ENCODE measurements at places on chromosomes 5 and 9.
A peak's percentile ranks its signal among the peaks of the same experiment; 100 is the strongest.

GRCh38 chr9:82419696-82420486, 431.3 kb downstream of the SPATA31D1 start:
- no peak for DNase-seq

- no peak for DNase-seq
Observed at GRCh38 chr5:173881811-173882575, 6.2 kb upstream of the CPEB4 start.

DNA sequence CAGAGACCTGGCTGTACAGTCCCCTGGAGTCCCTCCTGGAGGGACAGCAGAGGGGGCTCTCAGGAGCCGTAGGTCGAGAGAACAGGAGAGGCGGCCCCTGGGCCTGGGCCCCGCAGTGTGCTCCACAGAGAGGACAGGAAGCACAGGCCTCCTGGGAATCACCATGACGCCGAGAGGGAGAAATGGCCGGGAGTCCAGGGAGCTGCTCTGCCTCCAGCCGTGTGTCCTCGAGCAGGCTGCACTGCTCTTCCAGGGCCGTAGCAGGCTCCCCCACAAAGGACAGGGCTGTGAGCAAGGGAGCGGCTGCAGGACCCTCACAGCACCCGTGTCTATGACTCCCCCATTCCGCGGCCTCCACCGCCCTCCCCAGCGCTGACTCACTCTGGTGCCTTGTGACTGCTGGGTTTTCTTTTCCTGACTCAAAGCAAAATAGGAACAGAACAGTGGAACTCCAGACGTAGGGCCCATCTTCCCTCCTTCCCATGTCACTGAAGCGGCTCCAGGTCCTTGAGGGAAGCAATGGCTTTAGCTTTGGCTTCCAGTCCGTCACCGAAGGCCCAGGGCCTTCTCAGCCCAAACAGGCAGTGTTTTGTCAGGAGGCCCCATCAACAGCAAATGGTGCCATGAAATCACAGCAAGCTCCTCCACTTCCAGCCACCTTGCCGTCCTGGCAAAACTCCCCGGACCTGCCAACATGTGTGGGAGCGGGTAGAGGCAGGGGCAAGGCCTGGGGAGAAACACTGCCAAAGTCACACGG, 114.2 kb downstream of the LHFPL2 start:
- DNase-seq, result no peak

- DNase-seq, result peak; percentile 35
Observed at GRCh38 chr5:1161833-1162229, 39.6 kb upstream of the SLC6A19 start.

- no peak for DNase-seq
Observed at GRCh38 chr5:173719731-173720082, 103.3 kb upstream of the BOD1 start.

- no peak for DNase-seq
Observed at GRCh38 chr9:6889868-6890267, 132.1 kb downstream of the KDM4C start.

- no peak for DNase-seq
Observed at GRCh38 chr9:14906000-14906399, 4.2 kb downstream of the FREM1 start.

GRCh38 chr5:37740331-37741066, 99.3 kb downstream of the GDNF start:
- no peak for DNase-seq

DNA sequence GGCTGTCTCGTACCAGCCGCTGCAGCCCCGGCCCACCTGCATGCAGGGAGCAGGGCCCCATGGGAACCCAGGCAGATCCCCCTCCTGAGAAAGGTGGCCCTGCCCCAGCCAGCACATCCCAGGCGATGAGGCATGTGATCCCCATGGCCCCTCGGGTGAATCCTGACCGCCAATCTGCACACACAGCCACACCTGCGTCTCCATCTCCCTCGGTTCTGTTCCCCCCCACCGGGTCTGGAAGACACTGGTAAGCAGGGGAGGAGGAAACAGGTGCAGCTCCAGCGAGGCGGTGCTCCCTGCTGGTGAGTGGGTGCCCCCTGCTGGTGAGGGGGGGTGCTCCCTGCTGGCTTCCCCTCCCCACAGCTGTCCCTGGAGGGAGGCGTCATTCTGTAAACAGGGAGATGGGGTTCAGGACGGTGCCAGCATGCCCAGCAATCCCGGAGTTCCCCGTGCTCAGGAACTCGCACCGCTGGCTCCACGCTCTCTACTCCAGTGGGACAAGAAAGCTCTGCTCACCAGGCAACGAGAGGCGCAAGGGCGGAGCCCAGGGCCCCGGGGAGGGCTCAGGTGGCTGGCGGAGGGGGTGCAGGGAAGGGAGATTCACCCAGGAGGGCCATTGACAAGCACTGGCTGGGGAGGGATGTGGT, 28.4 kb upstream of the SLC12A7 start:
- peak; percentile 57 for DNase-seq

DNA sequence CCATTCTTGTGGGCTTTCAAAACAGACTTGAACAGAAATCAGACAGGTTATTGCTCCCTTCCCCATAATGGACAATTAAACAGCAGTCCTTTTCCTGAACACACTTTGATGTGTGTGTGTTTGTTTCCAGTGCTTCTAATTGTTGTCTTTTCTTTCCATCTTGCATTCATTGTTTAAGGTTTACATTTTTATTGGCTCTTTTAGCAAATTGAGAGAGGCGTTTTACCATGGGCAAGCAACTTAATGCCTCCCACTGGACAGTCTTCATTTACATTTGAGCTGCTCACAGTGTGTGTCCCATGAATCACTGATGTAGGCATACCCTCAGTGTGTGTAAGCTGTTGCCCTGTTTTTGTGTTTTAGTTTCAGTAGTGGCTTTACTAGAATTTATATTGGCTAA, 25.0 kb downstream of the WDR36 start:
- DNase-seq, result no peak

- DNase-seq, result no peak
Observed at GRCh38 chr5:22277006-22277405, 576.1 kb downstream of the CDH12 start.

GRCh38 chr9:95085861-95086563, 231.5 kb downstream of the FANCC start:
- no peak for DNase-seq

DNA sequence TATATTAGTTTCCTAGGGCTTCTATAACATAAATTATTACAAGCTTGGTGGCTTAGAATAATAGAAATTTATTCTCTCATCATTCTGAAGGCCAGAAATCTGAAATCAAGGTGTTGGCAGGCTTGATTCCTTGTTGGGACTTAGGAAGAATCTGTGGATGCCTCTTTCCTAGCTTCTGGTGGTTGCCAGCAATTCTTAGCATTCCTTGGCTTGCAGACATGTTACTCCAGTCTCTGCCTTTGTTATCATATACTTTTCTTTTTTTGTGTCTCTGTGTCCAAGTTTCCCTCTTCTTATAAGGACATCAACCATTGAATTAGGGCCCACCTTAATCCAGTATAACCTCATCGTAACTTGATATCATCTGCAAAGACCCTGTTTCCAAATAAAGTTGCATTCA, 31.4 kb downstream of the CTNNA1 start:
- no peak for DNase-seq

GRCh38 chr5:78693339-78693738, 44.8 kb upstream of the LHFPL2 start:
- no peak for DNase-seq

DNA sequence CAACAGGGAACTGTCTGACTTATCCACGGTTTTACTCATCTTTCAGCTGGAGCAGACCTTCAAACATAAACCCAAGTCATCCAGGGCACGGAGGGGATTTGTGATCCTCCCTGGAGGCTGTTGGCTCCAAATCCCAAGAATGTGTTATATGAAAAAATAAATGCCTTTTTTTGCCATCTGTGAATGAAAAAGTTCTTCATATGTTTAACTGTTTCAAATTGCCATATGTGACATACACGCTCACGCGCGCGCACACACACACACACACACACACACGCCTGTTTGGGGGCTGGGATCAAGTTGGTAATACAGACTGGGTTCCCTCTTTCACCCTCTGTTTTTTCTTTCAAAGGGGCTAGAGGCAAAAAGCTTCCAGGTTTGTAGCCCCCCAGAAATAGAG, 164.4 kb upstream of the EFNA5 start:
- no peak for DNase-seq

GRCh38 chr5:14135621-14136020, 7.5 kb upstream of the TRIO start:
- no peak for DNase-seq

GRCh38 chr5:15607076-15607475, 107.1 kb downstream of the FBXL7 start:
- no peak for DNase-seq

- DNase-seq, result no peak
Observed at GRCh38 chr5:160285316-160285715, 27.0 kb downstream of the CCNJL start.

- DNase-seq, result no peak
Observed at GRCh38 chr5:168693297-168693696, 114.1 kb upstream of the PANK3 start.

DNA sequence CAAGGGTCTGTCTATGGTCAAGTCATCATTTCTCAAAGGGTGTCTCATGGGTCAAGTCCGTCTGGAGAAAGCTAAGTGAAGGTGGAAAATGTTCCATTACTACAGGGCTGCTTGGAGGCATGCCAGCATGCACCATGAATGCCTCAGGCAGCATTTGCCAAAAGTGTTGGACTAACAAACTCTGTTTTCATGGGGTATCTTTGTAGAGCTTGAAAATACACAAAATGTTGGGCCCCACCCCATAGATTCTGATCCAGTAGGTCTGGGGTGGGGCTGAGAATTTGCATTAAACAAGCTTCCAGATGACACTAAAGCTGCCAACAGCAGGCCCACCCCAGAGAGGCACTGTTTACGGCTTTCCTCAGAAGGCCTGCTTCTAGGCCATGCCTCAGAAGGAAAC, 75.0 kb upstream of the FRRS1L start:
- DNase-seq, result no peak

DNA sequence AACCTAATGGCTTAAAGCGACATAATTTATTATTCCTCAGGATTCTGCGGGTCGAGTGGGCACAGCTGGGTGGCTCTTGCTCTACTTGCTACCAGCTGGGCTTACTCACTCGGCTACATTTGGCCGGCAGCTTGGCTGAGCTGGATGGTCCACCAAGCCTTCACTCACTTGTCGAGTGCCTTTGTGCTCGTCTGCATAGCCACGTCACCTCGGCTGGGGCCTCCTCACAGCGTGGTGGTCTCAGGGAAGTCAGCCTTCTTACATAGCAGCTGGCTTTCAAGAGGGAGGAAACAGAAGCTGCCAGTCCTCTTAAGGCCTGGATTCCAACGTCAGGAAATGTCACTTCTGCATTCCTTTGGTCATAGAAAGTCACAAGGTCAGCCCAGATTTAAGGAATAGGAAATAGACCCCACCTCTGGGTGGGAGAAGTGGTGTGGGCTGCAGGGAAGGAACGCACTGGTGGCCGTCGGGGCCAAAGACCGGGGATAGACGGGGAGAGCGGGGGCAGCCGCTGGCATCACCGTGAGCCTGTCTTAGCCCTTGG, 75.1 kb upstream of the RUFY1 start:
- DNase-seq, result no peak

DNA sequence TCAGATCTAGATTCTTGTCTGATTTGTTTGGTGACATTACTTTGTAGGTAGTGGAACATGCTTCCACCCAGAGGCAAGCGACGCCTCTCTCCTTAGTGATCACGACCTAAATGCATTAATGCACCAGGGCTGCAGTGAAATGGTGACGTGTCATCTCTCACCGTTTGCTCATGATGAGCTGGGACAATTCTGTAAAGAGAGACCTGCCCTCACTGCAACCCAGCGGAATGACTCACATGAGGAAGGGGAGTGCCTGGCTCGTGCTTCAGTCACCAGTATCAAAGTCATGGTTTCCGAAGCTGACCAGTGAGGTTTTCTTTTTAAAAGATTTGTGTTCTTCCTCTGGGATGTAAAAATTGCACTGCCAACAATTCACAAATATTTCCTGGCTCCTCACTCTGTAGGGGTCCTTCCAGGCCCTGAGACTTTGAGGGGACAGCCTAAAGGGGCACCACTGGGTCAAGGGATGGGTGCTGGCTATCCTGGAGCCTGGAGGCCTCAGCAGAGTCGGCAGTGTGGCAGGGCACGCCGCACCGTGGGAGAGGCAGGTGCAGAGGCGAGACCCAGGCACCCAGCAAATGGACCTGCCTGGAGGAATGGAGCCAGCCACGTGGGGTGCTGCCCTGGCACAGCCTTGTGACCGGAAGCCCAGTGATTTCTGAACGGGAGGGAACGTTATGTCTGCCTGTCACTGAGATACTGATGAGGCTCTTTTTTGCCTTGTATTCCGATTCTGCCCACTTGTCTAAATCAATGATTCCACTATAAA, 17.3 kb downstream of the QSOX2 start:
- no peak for DNase-seq

GRCh38 chr5:56558131-56558745, 257.1 kb upstream of the MAP3K1 start:
- DNase-seq, result no peak

- DNase-seq, result no peak
Observed at GRCh38 chr5:82909771-82910170, 167.4 kb downstream of the TMEM167A start.

DNA sequence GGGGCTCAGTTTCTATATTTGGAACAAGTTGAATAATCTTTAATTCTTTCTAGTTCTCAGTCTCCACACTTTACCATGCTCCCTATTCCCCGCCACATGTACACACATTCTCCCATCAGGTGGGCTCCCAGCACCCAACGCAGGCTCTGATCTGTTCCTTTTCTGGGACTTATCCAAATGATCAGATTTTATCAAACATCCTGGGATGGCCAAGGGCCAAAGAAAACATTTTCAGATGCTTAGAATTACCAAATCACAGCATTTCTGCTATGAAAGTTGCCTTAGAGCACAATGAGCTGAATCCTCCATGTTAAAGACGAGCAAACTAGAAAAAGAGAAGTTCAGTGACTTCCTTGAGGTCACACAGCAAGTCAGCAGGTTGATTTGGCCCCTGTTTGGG, 153.4 kb downstream of the SEC61B start:
- no peak for DNase-seq

DNA sequence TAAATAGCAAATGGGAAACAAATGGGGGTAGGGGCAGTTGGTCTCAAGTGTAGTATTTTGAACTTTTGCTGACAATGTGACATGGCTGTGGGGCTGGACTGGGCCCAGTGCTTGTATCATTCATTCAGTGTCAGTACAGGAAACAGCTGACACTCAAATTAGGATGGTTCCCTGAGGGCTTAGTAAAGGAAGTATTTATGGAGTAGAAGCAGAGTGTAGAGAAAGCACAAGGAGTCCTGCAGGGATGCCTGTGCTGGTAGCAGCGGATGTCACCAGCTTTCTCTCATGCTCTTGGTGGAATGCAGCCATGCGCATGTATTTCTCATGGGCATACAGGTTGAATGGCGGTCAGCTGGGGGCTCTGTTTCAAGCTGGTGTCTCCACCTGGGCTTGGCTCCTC, 72.9 kb upstream of the SLC44A1 start:
- no peak for DNase-seq

GRCh38 chr5:160044967-160045366, 36.0 kb downstream of the TTC1 start:
- no peak for DNase-seq

- DNase-seq, result no peak
Observed at GRCh38 chr5:120155873-120156272, 308.2 kb upstream of the PRR16 start.

GRCh38 chr5:124519396-124519795, 227.0 kb downstream of the ZNF608 start:
- no peak for DNase-seq

- no peak for DNase-seq
Observed at GRCh38 chr5:35755966-35756365, 100.7 kb upstream of the IL7R start.
